ENCODE measurements at places on chromosomes 11 and 22.

- no peak for DNase-seq
Measured at GRCh38 chr11:56817661-56818060, 69.2 kb upstream of the OR9G4 start.

DNA sequence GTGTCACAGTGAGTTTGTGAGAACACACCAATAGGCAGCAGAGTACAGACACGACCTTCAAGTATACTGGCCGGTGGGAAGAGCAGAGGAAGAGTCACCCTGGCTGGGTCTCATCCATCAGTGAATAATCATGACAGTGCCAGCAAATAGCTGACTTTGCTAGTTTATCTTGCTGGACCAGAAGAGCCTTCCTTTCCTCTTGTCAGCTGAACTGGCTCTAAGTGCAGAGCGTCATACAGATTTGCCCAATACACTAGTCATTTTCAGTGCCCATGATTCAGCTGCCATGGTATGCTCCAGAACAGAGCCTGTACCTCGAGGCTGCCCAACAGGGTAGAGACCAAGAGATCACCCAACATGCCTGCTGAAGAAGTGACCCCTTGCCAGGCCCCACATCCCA lies 82.9 kb upstream of the TBCEL start:
- DNase-seq = no peak

DNA sequence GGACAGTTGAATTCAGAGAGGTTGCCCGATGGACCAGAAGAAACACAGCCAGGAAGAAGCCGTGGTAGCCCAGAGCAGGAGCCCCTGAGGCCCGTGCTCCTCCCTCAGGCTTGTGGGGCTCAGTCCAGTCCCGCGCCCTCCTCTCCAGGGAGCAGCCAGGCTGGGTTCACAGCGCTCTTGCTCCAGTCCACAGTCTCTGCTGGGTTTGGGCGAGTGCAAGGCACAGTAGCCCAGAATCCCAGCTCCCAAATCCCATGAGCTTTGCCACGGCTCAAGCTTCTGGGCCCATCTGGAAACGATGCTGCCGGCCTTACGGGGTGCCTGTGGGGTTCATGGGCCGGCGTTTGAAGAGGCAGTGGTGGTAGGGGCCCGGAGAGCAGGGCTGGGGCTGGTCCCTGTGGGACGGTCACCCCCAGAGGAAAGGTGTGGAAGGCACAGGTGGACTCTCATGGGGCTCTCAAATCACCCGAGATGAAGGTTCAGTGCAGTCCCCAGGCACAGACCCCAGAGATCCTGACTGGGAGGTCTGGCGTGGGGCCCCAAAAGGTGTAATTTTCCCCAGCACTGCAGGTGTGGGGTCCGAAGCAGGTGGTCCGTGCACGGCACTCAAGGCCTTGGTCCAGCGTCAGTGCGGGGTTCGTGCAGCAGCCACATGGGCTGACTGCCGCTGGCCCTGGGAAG lies 30.6 kb upstream of the ATXN10 start:
- no peak for DNase-seq

DNA sequence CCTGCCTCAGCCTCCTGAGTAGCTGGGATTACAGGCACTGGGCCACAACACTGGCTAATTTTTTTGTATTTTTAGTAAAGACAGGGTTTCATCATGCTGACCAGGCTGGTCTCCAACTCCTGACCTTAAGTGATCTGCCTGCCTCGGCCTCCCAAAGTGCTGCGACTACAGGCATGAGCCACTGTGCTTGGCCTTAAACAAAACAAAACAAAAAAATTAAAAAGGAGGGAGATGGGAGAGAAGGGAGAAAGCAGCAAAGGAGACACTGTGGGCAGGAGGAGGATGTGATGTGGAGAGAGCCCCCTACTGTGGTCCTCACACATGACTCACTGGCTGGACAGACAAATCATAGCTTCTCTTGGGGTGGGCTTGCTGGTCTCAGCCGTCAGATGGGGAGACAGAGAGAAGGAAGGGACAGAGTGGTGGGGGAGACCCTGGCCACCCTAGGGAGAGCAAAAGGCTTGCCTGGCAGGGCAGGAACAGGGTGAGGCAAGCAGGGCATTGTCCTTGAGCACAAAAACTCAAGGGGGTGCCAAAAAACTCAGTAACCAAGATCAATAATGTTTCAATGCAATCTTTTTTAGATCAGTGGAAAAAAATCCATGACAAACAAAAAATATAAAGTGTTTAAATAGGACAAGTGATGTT lies 31.6 kb downstream of the TPST2 start:
- DNase-seq = no peak

GRCh38 chr22:27223317-27224177 lies 566.2 kb downstream of the MIAT start:
- no peak for DNase-seq

GRCh38 chr11:58957922-58958321 lies 18.6 kb downstream of the GLYATL1 start:
- no peak for DNase-seq

- DNase-seq = no peak
Measured at GRCh38 chr11:79071190-79071589, 369.6 kb downstream of the TENM4 start.

- no peak for DNase-seq
Measured at GRCh38 chr11:88521799-88522201, 184.3 kb upstream of the CTSC start.

- DNase-seq = peak; percentile 9
Measured at GRCh38 chr22:23529166-23530103, 50.7 kb downstream of the IGLL1 start.

DNA sequence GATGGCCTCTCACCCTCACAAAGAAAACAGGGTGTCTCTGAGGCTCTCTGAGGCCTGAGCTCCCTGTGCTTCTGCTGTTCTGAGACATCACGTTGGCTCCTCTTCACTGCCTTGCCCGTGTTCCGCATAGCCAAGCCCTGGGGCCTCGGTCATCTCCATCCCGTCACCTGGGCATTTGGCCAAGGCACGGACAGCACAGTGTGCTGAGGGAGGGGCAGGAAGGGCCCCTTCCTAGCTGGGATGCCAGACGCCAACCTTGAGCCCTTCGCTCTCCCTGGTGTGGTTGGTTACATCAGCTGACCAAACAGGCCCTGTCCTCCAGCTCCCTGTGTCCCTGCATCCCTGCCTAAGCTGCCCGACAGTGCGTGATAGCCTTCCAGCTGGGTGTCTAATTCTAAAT lies 25.9 kb downstream of the MOV10L1 start:
- no peak for DNase-seq

GRCh38 chr22:43853328-43853931 lies 8.9 kb downstream of the SULT4A1 start:
- DNase-seq = peak; percentile 44

- no peak for DNase-seq
Measured at GRCh38 chr11:27319072-27319471, 43.9 kb downstream of the CCDC34 start.

GRCh38 chr11:128963744-128964325 lies 21.2 kb upstream of the TP53AIP1 start:
- no peak for DNase-seq

DNA sequence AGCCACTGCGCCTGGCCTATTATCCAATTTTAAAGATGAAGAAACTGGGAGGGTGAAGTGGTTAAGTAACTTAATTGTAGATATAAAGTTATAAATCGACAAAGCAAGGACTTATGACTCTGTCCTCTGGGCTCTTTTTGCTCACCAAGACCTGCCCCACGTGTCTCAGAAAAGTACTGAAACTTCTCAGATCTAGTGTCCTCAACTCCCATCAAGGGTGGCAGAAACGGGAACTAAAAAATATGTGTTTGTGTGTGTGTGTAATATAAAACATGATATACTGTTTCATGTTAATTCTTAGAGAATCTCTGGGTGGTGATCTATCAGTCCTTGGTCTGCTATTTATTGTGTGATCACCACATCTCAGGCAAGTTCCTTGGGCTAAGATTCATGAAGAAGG lies 104.9 kb downstream of the GAB2 start:
- DNase-seq = no peak

DNA sequence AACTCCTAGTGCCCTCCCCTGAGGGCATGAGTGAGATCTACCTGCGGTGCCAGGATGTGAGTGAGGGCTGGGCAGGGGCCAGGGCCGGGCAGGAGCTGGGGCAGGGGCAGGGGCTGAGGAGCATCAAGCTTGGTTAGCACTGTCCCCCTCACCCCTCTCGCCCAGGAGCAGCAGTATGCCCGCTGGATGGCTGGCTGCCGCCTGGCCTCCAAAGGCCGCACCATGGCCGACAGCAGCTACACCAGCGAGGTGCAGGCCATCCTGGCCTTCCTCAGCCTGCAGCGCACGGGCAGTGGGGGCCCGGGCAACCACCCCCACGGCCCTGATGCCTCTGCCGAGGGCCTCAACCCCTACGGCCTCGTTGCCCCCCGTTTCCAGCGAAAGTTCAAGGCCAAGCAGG lies 5.7 kb downstream of the TRPT1 start:
- no peak for DNase-seq

GRCh38 chr11:67820081-67820480 lies 145.7 kb upstream of the ALDH3B2 start:
- DNase-seq = no peak

DNA sequence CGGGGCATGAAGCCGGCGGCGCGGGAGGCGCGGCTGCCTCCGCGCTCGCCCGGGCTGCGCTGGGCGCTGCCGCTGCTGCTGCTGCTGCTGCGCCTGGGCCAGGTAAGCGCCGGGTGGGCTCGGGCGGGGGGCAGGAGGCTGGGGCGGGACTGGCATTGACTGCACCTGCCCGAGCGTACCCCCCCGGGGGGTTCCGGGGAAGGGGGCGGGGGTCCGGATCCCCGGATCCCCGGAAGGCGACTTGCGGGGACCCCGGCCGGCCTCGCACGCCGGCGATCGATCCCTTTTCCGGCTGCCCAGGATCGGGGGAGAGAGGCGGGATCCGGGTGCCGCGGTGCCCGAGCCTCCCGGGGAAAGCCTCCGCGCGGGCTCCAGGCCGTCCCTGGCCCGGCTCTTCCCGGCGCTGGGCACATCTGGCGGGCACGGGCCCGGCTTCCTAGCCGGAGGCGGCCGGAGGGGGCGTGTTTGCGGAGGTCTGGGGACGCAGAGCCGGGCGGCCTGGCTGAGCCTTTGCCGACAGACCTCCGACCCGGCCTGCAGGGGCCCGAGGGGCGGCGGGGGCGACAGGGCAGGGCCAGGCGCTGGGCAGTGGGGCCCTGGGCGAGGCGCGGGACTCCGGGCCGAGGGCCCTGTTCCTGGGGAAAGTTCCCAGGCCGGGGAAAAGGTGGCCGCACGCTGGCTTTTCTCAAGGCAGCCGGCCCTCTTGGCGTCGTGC lies 705 bp downstream of the PTPRJ start:
- no peak for DNase-seq

- no peak for DNase-seq
Measured at GRCh38 chr22:39418696-39419095, 19.1 kb downstream of the TAB1 start.

GRCh38 chr11:11243590-11244469 lies 109.2 kb downstream of the CSNK2A3 start:
- DNase-seq = peak; percentile 35

- DNase-seq = no peak
Measured at GRCh38 chr22:47686594-47687345, 924.3 kb downstream of the TBC1D22A start.

DNA sequence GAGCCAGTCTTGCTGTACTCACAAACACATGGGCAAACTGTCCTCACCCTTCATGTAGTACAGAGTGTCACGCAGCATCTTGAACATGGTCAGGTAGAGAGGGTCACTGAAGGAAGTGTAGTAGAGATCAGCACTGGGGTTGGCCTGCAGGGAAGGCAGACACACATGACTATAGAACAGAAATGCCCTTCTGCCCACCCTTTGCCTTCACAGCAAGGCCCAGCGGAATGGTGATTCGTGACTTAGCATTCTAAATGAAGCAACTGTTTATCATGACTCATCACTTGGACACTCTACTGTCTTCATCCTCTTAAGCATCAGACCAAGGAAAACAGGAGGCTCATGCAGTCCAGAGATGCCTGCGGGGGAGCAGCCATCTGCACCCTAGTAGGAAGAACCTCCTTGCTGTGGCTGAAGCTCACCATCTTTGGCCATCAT lies 33.4 kb downstream of the SERPIND1 start:
- DNase-seq = no peak

DNA sequence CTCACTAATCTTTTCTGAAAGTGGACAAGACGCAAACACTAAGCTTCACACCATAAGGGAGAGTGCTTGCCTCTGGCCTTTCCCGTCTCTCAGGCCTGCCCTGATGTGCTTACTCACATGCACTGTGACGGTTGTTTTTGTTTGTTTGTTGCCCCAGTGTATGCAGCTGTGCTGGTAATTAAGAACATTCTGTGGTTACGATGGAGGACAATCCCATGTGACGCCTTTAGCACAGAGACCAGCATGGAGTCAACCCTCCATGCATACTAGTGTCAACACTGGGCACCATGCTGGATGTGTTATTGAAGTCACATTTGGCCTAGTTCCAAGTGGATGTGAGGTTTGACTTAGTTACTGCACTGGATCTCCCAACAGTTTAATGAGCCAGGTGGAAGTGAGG lies 27.8 kb upstream of the CDON start:
- no peak for DNase-seq

- no peak for DNase-seq
Measured at GRCh38 chr22:43377896-43378704, 33.7 kb upstream of the MPPED1 start.

DNA sequence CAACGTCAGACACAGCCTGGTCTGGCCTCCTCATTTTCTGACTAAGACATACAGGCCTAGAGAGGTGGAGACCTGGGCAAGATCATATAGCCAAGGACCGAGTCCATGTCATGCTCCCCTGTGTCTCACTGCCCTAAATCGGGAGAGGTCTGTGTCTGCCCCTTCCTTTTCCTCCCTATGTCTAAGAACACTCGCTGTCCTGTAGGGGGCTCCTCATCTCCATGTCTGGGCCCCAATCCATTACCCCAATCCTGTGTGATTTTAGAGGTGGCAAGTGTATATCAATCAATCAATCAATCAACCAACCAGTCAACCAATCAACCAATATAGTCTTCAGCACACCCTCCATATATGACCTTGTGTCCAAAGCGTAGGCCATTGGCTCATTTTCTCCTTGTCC lies 125.7 kb downstream of the KIRREL3 start:
- DNase-seq = no peak

DNA sequence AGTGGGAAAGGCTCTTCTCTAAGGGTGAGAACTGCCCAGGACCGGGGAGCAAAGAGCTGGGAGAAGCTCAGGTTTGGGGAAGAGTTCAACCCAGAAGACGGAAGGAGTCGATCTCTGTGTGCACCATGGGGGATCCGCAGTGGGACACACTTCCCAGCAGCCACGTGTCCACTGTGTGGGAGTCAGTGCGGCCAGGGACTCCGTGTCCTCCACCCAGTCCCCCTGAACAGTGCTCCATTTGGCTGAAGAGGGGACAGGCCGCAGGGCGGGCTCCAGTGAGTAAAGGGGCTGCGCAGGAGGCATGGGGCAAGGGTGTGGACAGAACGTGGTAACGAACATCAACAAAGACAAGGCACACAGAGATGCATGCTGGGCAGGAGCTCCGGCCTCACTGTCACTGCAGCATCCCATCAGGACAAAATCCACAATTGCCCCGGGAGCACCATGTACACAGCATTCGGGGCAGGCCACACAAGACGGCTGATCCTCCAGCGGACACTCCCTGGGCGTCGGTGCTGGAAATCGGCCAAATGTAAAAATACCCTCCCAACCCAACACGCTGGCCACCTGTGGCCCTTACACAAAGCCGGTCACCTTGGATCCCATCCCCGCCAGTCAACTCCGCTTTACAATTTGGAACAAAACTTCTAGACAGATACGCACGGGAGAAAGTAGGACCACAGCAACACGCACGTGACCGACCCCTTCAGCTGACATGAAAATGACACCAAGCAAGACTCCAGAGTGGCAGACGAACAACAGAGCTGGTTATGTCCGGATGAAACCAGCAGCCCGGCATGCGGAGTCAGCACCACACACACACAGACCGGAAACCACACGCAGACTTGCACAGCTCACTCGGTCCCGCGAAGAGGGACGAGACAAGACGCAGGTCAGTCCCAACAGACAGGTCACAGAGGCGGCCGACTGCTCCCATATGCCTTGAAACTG lies 366.8 kb downstream of the SHANK2 start:
- DNase-seq = no peak

GRCh38 chr11:35104655-35105054 lies 34.3 kb upstream of the CD44 start:
- no peak for DNase-seq

Measured in tibial artery (tissue), 4 donors.